HepG2 (cell line): ENCODE measurements at places on chromosomes 1 and 21.

DNA sequence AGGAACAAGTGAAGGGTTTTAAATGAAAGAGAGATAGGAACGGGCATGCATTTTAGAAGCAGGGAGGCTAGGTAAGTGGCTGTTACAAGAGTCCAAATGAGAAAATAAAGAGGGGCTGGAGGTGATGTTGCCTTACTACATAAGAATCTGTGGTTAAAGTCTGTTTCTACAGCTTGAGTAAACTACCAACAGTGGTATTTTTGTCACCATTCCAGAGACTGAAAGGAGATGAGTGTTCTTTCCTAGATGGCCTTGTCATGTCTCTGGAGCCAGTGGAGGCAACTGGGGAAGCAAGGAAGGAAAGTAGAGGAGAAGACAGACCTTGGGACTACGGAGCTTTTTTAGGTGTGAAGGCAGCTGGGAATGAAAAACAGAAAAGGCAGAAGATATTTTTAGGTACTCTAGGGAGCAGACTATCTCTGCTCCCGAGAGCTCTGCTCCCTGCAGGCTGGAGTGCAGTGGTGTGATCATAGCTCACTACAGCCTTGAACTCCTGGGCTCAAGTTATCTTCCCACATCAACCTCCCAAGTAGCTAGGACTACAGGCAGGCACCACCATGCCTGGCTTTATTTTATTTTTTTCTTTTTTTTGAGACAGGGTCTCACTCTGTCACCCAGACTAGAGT is 12.2 kb downstream of the HDAC1 start:
- no peak for DNase-seq

DNA sequence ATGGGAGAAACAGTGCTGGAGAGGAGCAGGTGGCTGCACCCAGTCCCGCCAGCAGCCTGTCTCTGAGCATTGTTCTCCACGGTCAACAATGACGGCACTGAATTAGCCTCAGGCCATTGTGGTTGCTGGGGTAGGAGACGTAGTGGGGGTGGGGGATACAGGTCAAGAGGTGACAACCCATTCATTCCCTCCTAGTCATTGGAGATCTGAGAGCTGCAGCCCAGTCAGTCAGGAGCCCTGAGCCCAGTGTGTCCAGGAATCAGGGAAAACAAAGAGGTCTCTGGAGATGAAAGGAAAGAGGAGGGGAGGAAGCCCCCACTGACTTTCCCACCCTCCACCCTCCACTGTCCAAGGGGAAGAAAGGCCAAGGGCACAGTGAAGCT is 15.3 kb downstream of the SMIM12 start:
- DNase-seq: peak; percentile 83

- DNase-seq: no peak
Measured at GRCh38 chr1:20080441-20081352, 10.7 kb downstream of the PLA2G5 start.

GRCh38 chr1:10696977-10697376 is 99.5 kb downstream of the CASZ1 start:
- no peak for DNase-seq

GRCh38 chr1:70542856-70543255 is 131.8 kb downstream of the CTH start:
- DNase-seq: no peak

DNA sequence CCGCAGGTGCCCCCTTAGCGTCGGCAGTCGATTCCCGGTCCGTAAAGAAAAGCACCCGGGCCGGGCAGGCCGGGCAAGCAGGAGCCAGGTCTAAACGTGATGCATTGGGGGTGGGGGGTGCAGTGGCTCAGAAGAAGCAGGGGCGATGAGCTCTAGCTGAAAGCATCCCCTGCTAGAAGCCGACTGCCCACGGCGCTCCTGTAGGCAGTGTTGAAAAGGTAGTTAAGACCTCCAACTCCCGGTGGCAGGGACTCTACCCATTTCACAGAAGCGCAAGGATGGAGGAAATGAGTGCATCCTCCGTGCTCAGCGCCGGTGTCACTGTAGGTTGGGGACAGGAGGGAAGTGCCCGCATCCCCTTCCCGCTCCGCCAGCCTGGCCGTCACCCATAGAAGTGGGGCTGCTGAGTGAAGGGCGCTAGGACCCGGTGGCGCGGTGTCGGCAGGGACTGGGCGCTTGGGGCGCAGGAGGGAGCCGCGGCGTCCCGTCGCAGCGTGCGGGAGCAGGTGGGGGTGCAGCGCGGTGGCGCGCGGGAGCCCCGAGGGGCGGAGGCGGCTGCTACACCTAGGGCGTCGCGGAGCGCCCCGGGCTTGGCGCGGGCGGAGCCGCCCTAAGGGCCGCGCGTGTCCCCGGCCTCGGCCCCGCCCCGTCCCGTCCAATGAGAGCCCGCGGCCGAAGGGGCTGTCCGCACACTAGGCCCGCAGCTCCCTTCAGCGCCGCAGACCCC is at the start of gene WNT2B:
Gene WNT2B, plus strand, starts transcription at position 688 of the 727 bp plus-strand sequence. CDS start 298 bp downstream, outside the sequence.
- DNase-seq: peak; percentile 6

DNA sequence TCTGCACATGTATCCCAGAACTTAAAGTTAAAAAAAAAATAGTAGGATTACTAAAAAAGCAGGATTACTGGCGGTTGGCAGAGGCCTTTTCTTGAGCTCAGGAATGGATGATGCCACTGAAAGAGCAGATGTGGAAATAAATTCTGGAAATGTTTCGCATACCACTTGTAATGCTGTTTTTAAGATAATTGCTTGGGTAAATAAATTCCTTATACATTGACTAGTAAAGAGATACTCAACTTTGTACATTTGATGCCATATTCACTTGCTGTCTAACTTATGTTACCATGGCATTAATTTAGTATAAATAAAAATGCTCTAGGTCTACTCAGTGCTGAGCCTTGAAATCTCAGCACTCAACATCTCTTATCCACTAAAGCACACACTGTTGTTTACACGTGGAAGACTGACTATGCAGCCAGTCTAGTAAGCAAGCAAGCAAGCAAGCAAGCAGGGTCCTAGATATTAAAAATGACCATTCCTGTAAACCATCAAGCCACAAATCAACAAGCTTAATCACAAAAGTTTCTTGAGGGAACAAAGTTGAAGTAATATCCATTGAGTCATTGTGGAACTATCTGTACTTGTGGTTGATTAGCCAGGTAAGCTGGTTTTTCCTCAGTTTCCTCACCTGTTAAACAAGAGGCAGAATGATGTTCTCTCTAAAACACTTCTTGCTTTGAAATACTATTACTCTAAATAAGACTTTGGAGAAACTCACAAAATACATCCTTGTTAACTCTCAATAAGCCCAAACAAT is 1.7 kb upstream of the RASAL2 start:
- DNase-seq: peak; percentile 29

- DNase-seq: no peak
Measured at GRCh38 chr1:213982672-213983492, 4.9 kb upstream of the PROX1 start.

DNA sequence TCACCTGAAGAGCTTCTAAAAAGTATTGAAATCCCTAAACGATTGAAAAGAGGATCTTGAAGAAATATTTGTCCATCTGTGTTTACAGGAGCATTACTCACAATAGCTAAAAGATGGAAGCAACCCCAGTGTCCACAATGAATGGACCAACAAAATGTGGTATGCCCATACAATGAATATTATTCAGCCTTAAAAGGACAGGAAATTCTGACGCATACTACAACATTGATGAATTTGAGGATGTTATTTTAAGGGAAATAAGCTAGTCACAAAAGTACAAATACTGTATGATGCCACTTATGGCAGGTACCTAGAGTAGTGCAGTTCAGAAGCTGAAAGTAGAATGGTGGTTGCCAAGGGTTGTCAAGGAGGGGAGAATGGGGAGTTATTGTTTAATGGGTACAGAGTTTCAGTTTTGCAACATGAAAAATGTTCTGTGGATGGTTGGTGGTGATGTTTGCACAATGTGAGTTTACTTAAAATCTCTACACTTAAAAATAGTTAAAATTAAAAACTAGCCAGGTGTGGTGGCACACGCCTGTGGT is 37.1 kb upstream of the GADD45A start:
- no peak for DNase-seq

DNA sequence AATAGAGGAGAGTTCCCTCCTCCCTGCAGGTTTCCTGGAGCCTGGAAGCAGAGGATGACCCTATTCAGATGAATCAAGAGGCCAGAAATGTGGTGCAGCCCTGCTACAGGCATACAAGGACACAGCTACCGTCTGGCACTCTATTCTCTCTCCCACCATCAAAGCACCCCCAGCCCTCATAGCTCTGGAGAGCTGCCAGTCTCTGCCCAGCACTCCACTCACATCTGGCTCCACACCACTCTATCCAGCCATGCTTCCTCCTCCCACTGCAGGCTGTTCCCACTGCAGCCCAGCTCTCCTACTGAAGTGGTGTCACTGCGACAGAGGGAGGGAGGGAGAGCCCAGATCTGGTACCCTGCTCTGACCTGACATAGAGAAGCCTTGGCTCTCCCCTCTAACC is 18.4 kb downstream of the SYT2 start:
- DNase-seq: no peak

GRCh38 chr1:111599781-111600693 is 19.6 kb upstream of the RAP1A start:
- DNase-seq: no peak

GRCh38 chr1:245195398-245195797 is 40.6 kb downstream of the KIF26B start:
- no peak for DNase-seq

DNA sequence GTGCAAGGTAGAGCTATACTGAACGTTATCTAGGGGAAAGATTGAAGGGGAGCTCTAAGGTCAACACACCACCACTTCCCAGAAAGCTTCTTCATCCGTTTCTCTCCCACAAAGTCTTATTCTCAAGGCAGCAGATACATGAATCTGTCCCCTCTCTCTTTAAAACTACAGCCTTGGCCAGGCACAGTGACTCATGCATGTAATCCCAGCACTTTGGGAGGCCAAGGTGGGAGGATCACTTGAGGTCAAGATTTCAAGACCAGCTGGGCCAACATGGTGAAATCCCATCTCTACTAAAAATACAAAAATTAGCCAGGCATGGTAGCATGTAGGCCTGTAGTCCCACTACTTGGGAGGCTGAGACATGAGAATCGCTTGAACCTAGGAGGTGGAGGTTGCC is 8.1 kb downstream of the CYP4X1 start:
- no peak for DNase-seq

DNA sequence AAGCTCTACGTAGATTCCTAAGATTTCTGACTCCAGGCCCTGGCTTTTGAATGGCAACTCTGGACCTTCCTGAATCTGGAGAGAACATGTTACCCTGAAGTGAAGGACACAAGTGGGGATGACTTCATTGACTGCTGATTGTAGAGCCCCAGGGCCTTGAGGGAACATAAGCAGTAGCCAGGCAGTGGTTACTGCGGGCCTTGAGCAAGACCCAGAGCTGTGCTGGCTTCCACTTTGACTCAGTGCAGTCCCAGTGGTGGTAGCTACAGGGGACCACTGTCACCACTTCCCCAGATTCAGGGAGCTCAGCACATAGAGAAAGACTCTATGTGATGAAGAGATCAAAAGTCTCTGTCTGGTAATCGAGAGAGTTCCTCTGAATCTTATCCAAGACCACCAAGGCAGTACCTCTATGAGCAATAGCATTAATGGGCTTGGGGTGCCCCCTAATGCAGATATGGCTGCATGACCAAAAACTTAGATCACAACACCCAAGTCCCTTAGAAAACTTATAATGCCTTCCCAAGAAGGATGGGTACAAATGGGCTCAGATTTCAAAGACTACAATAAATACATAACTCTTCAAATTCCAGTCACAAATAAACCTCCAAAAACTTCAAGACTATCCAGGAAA is 1278.3 kb downstream of the AMY1C start:
- DNase-seq: no peak

GRCh38 chr1:84665703-84666317 is 24.5 kb downstream of the SSX2IP start:
- DNase-seq: no peak

DNA sequence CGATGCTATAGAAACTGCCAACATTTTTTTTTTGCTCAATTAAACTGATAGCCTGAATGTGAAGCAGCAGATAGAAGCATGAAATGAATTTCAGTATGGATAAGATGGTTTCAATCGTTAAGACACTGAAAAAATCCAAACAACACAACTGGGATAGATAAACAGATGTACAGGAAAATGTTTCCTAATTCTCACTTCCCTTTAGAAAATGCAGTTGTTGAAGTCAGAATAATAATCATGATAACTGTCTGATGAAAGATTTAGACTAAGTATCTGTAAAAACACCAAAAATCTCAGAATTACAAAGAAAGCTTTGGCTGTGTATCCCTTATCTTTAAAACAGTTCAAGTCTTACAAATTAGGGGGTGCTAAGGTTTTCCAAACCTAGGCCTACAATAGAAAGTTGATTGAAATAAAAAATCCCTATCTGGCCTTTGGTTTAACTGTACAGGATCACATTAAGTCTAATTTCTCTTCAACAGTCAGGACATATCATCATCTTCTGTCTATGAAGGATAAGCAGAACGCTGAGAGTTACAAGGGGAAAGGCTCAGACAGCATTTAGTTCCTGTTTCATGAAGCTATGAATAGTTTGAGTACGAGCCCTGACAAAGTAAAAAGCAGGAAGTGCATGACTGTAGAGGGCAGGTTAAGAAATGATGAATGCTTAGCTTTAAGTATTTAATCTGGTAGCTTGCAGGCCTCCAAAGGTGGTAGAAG is 203.2 kb downstream of the APP start:
- DNase-seq: no peak

DNA sequence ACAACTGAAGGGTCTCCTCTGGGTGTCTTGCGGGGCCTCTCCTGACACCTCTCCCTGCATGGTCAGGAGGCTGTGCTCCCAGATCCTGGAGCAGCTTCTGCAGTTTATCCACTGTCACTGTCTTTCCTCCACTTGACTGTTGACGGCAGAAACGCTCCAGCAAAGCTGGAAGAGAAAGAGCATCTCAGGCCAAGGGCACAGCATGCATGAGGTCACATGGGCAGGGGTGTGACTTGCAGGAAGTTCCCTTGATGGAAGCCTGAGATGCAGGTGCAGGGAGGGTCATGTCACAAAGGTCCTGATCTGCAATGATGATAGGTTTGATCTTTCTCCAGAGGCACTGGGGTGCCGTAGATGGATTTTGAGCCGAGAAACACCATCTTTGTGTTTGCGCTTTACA is 23.3 kb downstream of the SLC44A3 start:
- DNase-seq: no peak

GRCh38 chr1:246689409-246690008 is 34.7 kb upstream of the SCCPDH start:
- DNase-seq: peak; percentile 77

GRCh38 chr1:198909973-198910372 is 271.1 kb downstream of the PTPRC start:
- no peak for DNase-seq

GRCh38 chr1:76938304-76938703 is 71.0 kb downstream of the ST6GALNAC5 start:
- DNase-seq: no peak

DNA sequence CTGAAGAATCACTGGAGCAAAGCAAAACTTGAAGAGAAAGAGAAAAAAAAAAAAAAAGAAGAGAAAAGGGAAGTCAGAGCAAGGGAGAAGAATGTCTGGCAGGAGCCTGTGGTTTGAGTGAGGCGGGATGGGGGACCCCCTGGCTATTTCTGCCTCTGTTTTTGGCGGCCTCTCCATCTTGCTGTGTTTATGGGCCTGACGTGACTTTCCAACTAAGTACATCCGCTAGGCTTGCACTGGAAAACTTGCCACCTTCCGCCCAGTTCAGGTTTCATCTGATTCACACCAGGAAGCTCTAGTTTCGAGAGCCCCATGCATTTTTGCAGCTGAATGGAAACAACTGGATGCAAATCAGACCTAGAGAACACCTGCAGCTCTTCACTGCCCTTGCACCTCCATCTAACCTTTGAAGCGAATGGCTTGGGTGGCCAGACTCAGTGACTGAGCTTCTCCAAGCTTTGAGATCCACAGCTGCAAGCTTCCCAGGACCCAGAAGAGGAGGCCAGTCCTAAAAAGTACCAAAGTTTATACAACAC is 28.0 kb downstream of the TBX15 start:
- no peak for DNase-seq

GRCh38 chr21:32380940-32381339 is 11.9 kb downstream of the URB1 start:
- no peak for DNase-seq
